ENCODE measurements at places on chromosomes 4 and X. TPM values are rescaled to one million over a fixed set of nuclear protein-coding genes. Genes with fewer than 3 reads are reported as not detected.
A peak's percentile ranks its signal among the peaks of the same experiment; 100 is the strongest.

The NAT8L gene
- total RNA-seq = 0.52 TPM

- H3K4me3 ChIP-seq = no peak overlapping the region
- peaks cover 6% of the 10 kb centered on the region for H3K4me1 ChIP-seq
- no peak for DNase-seq
- peak overlapping the region; percentile 41 for H3K27ac ChIP-seq
- no peaks in the 10 kb centered on the region for H3K36me3 ChIP-seq
Observed at GRCh38 chr4:168183717-168184571, 91.6 kb downstream of the ANXA10 start.

GRCh38 chr4:17188547-17189400 is 290.3 kb upstream of the LDB2 start:
- no peaks in the 10 kb centered on the region for H3K36me3 ChIP-seq
- peaks cover 4% of the 10 kb centered on the region for H3K4me1 ChIP-seq
- no peak overlapping the region for H3K4me3 ChIP-seq
- H3K27me3 ChIP-seq = no peaks in the 10 kb centered on the region

- no peaks in the 10 kb centered on the region for H3K36me3 ChIP-seq
- DNase-seq = no peak
- no peaks in the 10 kb centered on the region for H3K27me3 ChIP-seq
- no peak overlapping the region for H3K4me3 ChIP-seq
Observed at GRCh38 chr4:171644430-171645057, 168.7 kb upstream of the GALNTL6 start.

The PLAC1 gene
- not detected for total RNA-seq

The SLC4A4 gene
- 29.8 TPM for total RNA-seq

The LNX1 gene
- 9.5 TPM for total RNA-seq

The MAGED4B gene
- total RNA-seq = 1.5 TPM

The NBDY gene
- 26.5 TPM for total RNA-seq

The C1QTNF7 gene
- 2.4 TPM for total RNA-seq

The IQSEC2 gene
- total RNA-seq = 17.1 TPM

- H3K4me3 ChIP-seq = no peak overlapping the region
- H3K4me1 ChIP-seq = no peaks in the 10 kb centered on the region
- H3K27ac ChIP-seq = no peak overlapping the region
- no peaks in the 10 kb centered on the region for H3K36me3 ChIP-seq
- no peak for DNase-seq
Observed at GRCh38 chr4:181938631-181939030, 304.6 kb upstream of the TENM3 start.

GRCh38 chrX:12580548-12580947 is 210.7 kb upstream of the PRPS2 start:
- H3K27me3 ChIP-seq = no peaks in the 10 kb centered on the region
- no peak for DNase-seq
- H3K36me3 ChIP-seq = no peaks in the 10 kb centered on the region
- no peaks in the 10 kb centered on the region for H3K4me1 ChIP-seq
- H3K27ac ChIP-seq = no peak overlapping the region

DNA sequence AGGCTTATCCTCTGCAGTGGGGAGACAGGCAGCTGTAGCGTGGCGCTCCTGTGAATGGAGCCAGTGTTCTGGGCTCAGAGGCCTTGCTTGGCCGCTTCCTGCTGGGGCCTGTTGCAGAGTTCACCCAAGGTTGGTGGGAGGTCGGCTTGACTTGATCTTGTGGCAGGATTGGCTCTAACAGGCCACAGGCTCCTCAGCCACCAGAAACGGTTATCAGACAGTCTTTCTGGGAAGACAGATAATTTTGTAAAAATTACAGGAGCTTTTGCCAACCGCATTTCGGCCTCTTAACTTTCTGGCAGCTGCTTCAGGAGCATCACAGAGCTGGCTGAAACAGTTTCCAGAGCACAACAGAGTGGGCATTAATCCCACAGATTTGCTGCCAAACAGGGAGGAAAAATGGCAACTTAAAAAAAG is 66.4 kb downstream of the DIPK2B start:
- no peak overlapping the region for H3K4me3 ChIP-seq
- no peaks in the 10 kb centered on the region for H3K4me1 ChIP-seq
- peak overlapping the region; percentile 66 for H3K27ac ChIP-seq

DNA sequence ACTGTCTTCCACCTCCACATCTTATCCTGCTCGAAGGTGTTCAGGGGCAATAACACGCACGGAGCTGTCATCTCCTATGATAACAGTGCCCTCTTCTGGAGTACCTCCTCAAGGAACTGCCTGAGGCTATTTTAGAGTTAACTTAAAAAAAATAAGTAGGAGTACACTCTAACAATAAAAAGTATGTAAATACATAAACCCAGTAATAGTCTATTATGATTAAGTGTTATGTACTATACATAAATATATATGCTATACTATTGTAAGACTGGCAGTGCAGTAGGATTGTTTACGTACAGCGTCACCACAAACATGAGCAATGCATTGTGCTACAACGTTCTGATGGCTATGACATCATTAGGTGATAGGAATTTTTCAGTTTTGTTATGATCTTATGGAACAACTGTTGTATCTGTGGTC is 34.5 kb upstream of the TLR2 start:
- H3K36me3 ChIP-seq = no peaks in the 10 kb centered on the region
- H3K27me3 ChIP-seq = no peaks in the 10 kb centered on the region
- no peak overlapping the region for H3K4me3 ChIP-seq
- peaks cover 17% of the 10 kb centered on the region for H3K4me1 ChIP-seq
- no peak for DNase-seq

The PAGE2B gene
- not detected for total RNA-seq

The SGMS2 gene
- 21.4 TPM for total RNA-seq

GRCh38 chrX:53422861-53423306 is at the start of gene RIBC1:
RIBC1 (plus strand) TSS chrX:53422873; CDS start chrX:53426277, 3,404 bp downstream.
- peaks cover 24% of the 10 kb centered on the region for H3K4me1 ChIP-seq
- no peaks in the 10 kb centered on the region for H3K36me3 ChIP-seq
- H3K27me3 ChIP-seq = no peaks in the 10 kb centered on the region
- H3K4me3 ChIP-seq = peak within 1 kb of the TSS; percentile 76
- no peak for DNase-seq

DNA sequence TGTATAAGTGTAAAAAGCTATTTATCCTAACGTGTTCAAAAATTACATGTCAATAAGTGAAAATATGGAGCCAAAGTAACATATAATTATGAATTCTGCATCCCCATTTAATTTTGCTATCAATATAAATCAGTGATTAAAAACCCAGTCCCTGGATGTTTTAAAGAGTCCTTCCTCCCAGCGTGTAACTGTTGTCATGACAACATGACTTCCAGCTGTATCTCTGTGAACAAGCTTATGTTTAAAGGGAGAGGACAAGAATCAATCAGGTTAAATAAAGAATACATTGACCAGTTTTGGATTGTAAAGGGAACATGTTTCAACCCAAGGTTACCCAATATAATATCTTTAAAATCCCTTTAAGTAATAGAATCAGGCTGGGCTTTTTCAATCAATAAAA is 219.7 kb downstream of the NSUN7 start:
- no peak for DNase-seq
- H3K36me3 ChIP-seq = no peaks in the 10 kb centered on the region
- no peak overlapping the region for H3K4me3 ChIP-seq
- no peaks in the 10 kb centered on the region for H3K27me3 ChIP-seq
- no peaks in the 10 kb centered on the region for H3K4me1 ChIP-seq
- no peak overlapping the region for H3K27ac ChIP-seq

The IGFBP7 gene
- total RNA-seq = 698 TPM

The SOWAHB gene
- not detected for total RNA-seq

DNA sequence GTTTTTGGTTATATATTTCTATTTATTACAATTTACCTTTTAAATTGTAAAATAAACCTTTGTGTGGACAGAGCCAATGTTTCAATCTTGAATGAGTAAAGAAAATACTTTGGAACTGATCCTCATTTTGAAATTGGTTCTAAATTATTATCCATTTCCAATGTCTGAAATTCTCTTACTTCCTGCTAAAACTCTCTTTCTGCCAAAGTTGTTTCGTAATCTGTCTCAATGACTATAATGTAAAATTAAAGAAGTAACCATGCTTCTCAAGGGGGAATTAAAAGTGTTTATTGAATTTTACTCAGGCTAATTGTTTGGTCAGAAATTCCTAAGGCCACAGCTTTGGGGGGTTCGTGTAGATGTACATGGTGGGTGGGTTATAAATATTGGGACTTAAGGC is 34.8 kb downstream of the YIPF6 start:
- H3K4me1 ChIP-seq = no peaks in the 10 kb centered on the region
- no peaks in the 10 kb centered on the region for H3K27me3 ChIP-seq
- H3K36me3 ChIP-seq = peaks cover 33% of the 10 kb centered on the region
- no peak for DNase-seq
- H3K4me3 ChIP-seq = no peak overlapping the region

DNA sequence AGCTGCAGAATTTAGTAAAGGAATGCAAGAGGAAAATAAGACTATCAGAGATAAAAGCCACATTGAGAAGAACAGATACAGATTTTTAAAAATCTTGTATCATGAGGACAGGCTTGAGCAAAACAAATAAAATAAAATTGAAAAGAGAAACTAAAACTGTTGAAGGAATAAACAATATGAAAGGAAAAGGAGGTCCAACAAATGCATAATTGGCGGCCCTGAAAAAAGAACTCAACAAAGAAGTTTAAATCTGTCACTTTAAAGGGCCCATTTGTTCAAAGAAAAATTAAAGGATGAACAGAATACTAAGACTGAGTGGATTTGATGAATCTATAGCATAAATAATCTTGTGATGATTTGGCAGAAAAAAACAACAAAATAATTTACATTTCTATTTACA is 36.5 kb downstream of the TMPRSS11B start:
- no peaks in the 10 kb centered on the region for H3K27me3 ChIP-seq
- DNase-seq = no peak
- no peaks in the 10 kb centered on the region for H3K36me3 ChIP-seq
- H3K4me3 ChIP-seq = no peak overlapping the region

DNA sequence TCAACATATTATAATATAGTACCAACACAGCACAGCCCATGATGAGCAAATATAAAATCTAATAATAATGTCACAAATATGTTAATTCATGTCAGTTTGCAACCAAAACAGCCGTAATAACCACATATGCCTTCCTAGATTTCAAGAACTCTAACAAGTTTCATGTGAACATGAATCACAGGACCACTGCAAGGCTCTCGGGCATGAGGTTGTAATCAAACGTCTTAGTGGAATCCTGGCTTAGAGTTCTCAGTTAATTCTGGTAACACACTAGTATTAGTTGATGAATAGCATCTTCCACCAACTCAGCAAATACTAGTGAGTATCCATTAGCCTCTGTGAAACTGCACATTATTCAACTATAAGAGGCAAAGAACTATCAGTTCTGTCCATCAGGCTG is 379.3 kb upstream of the TENM3 start:
- no peaks in the 10 kb centered on the region for H3K27me3 ChIP-seq
- H3K27ac ChIP-seq = no peak overlapping the region
- no peak for DNase-seq
- no peaks in the 10 kb centered on the region for H3K36me3 ChIP-seq
- H3K4me1 ChIP-seq = peaks cover 13% of the 10 kb centered on the region

DNA sequence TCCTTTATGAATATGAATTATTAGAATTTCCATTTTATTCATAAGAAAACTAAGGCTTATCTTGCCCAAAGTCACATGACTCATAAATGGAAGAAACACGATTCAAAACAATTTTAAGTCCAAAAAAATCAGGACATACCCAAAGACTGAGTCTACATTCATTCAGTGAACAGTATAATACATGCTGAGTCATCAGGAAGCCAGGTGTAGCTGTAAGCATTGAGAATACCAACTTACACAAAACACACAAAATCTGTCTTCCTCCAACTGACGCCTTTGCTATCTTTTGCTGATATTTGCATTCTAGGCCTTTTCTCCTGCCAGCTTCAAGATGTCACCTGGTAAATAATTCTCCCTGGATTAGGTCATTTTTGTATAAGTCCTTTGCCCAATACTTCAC is 520.1 kb upstream of the GALNT7 start:
- no peaks in the 10 kb centered on the region for H3K27me3 ChIP-seq
- no peak overlapping the region for H3K27ac ChIP-seq
- H3K4me3 ChIP-seq = no peak overlapping the region
- no peaks in the 10 kb centered on the region for H3K4me1 ChIP-seq

The ANKRD37 gene
- 18.0 TPM for total RNA-seq

DNA sequence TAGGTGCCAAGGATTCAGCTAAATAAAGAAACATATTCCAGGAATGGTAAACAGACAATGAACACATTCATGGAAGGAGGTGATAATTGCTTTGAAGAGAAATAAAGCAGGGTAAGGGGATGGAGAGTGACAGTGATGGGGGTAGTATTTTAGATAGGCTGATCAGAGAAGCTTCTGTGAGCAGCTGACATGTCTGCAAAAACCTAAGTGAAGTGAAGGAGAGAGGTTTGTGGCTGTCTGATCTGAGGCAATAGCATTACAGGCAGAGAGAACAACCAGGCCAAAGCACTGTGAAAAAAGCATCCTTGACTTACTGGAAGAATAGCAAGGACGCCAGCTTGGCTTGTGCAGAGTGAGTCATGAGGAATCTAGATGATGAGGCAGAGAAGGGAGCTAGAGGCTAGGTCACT is 271.9 kb upstream of the GATB start:
- no peak for DNase-seq
- H3K4me1 ChIP-seq = peaks cover 26% of the 10 kb centered on the region
- H3K27ac ChIP-seq = peak overlapping the region; percentile 66
- H3K36me3 ChIP-seq = no peaks in the 10 kb centered on the region
- H3K27me3 ChIP-seq = no peaks in the 10 kb centered on the region

DNA sequence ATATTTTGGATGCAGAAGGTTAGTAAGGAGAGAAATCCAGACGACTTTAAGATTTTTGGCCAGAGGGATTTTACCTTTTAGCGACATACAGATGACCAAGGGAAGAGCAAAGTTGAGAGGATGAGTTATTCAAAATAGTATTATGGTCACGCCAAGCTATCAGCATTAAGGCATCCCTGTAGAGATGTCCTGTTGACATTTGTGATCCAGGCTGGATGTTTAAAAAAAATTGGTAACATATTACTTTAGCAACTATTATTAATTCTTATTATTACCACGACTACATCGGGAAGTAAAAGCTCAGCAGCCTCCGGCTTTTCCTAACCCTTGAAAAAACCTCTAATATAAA is 562 bp upstream of the OSTC start:
- no peaks in the 10 kb centered on the region for H3K36me3 ChIP-seq
- peak overlapping the region; percentile 88 for H3K27ac ChIP-seq
- no peak for DNase-seq
- peak overlapping the region; percentile 82 for H3K4me3 ChIP-seq
- peaks cover 37% of the 10 kb centered on the region for H3K4me1 ChIP-seq
- no peaks in the 10 kb centered on the region for H3K27me3 ChIP-seq

- no peak overlapping the region for H3K27ac ChIP-seq
- peaks cover 2% of the 10 kb centered on the region for H3K27me3 ChIP-seq
- no peaks in the 10 kb centered on the region for H3K4me1 ChIP-seq
- H3K4me3 ChIP-seq = no peak overlapping the region
- no peak for DNase-seq
Observed at GRCh38 chr4:172986114-172986513, 182.5 kb upstream of the GALNT7 start.

The SLITRK4 gene
- 0.30 TPM for total RNA-seq

- peak overlapping the region; percentile 93 for H3K27ac ChIP-seq
- H3K4me1 ChIP-seq = peaks cover 58% of the 10 kb centered on the region
- DNase-seq = no peak
- peak overlapping the region; percentile 97 for H3K4me3 ChIP-seq
- H3K27me3 ChIP-seq = no peaks in the 10 kb centered on the region
- peaks cover 3% of the 10 kb centered on the region for H3K36me3 ChIP-seq
Observed at GRCh38 chr4:189941005-189941450, 356 bp downstream of the FRG1 start.

The CDK16 gene
- total RNA-seq = 120 TPM

The NUDT11 gene
- total RNA-seq = 0.14 TPM
